Body of pancreas (tissue), 4 donors: ENCODE measurements at places on chromosomes 12 and 14.

DNA sequence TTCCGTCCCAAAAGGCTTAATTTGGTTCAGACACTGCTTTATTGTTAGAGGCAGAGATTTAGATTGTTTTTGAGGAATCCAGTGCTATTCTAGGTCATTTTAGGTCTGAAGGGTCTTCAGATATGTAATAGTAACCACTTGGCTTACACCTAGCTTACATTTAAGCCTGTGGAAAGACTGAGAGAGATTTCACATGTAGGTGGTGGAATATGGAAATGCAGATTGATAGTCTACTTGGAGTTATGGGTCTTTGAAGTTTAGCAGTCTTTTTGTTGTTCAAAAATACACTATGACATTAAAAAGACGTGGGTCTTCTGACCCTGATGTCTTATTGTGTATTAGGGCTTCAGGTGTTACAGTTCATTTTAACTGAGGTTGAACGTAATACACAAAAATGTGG, 51.4 kb upstream of the CCT2 start:
- H3K4me3 ChIP-seq = no peak overlapping the region
- no peaks in the 10 kb centered on the region for H3K4me1 ChIP-seq
- H3K36me3 ChIP-seq = no peaks in the 10 kb centered on the region
- no peak overlapping the region for H3K27ac ChIP-seq

DNA sequence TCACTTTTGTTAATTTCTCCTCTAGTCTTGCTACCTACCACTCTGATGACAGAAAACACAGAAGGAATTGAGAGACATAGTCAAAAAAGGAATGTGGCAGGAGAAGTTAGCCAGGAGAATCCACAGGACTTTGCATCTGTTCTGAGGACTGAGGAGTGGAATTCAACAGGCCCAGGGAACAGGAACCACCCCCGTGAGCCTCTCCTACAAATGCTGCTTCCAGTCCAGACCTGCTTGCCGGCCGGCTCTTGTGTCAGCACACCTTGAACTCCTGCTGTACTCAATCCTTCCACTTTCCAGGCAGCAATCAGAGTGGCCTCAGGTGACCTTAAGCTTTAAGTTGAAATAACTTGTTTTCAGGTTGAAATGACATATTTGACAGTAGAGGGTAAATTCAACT, 903.1 kb downstream of the BCL11B start:
- no peak overlapping the region for H3K27ac ChIP-seq
- H3K36me3 ChIP-seq = no peaks in the 10 kb centered on the region
- no peak for DNase-seq
- H3K27me3 ChIP-seq = no peaks in the 10 kb centered on the region

DNA sequence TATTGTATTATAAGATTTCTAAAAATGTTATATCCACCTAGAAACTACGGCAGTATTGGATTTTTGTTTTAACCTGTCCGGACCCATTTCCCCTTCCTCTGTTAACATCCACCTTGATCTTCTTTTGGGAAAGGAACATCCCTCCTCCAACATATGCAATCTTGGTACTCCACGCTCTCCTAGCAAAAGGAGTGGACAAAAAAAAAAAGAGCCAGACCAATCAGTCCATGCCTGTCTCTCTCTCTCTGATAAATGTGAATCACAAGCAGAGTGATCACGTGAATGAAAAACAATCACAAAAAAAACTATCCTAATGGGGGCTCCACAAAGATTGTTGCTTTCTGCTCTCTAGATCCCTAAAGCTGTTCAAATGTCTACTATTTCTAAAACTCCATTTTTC, 27.1 kb downstream of the OSBPL8 start:
- H3K4me1 ChIP-seq = peaks cover 4% of the 10 kb centered on the region
- no peak overlapping the region for H3K27ac ChIP-seq
- H3K27me3 ChIP-seq = no peaks in the 10 kb centered on the region
- H3K4me3 ChIP-seq = no peak overlapping the region
- no peaks in the 10 kb centered on the region for H3K36me3 ChIP-seq
- DNase-seq = no peak

GRCh38 chr14:71594821-71595220, 337.4 kb upstream of the RGS6 start:
- H3K27me3 ChIP-seq = no peaks in the 10 kb centered on the region
- H3K27ac ChIP-seq = no peak overlapping the region
- H3K36me3 ChIP-seq = no peaks in the 10 kb centered on the region
- no peak for DNase-seq
- H3K4me1 ChIP-seq = peaks cover 8% of the 10 kb centered on the region

DNA sequence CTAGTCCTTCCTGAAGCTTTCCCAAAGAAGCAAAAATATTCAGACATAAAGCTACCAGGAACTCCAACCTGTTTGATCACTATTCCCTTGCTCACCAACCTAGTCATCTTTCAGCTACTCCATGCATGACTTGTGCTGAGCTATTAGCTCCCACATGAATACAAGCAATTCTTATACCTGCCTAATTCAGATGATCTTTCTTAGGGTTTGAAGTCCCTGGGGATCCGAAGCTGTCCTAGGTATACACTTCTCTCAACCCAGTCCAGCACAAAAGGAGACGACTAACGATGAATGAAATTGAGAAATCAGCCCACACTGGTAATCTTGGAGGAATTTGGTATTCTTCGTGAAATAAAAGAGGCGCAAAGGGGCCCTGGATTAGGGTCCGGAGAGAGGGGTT, 631 bp upstream of the PTGR2 start:
- no peak for DNase-seq
- peaks cover 16% of the 10 kb centered on the region for H3K4me1 ChIP-seq
- no peak overlapping the region for H3K4me3 ChIP-seq
- peak overlapping the region; percentile 83 for H3K27ac ChIP-seq

DNA sequence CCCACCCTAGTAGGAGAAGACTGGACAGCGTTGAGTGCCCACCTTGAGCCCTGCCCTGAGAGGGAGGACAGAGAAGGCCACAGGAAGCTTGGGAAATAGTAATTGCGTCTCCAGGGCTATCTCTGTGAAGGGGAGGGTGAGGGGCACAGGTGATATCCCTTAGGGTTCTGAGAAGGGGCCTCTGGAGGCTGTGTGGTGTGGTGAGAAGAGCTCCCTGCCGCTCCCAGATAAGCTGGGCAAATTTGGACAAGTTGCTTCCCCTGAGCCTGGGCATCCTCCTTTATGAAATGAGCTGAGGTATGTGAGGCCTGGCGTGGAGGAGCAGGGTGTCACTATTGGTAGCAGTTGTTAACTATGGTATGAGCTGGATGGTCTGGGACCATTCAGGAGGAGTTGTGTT, 23.5 kb upstream of the LRP1-AS start:
- H3K27me3 ChIP-seq = no peaks in the 10 kb centered on the region
- no peak overlapping the region for H3K27ac ChIP-seq
- no peaks in the 10 kb centered on the region for H3K4me1 ChIP-seq
- no peak overlapping the region for H3K4me3 ChIP-seq

- peaks cover 5% of the 10 kb centered on the region for H3K4me1 ChIP-seq
- H3K4me3 ChIP-seq = no peak overlapping the region
- H3K27me3 ChIP-seq = no peaks in the 10 kb centered on the region
- H3K27ac ChIP-seq = no peak overlapping the region
Observed at GRCh38 chr14:87170179-87170578, 822.8 kb downstream of the GALC start.

- peak; percentile 83 for DNase-seq
- H3K27me3 ChIP-seq = no peaks in the 10 kb centered on the region
- no peaks in the 10 kb centered on the region for H3K36me3 ChIP-seq
- H3K4me1 ChIP-seq = peaks cover 13% of the 10 kb centered on the region
- H3K4me3 ChIP-seq = no peak overlapping the region
Observed at GRCh38 chr12:55957106-55957859, 8.6 kb downstream of the PMEL start.

GRCh38 chr12:13222076-13222475, 25.6 kb downstream of the EMP1 start:
- H3K27ac ChIP-seq = no peak overlapping the region
- H3K4me3 ChIP-seq = no peak overlapping the region
- peaks cover 3% of the 10 kb centered on the region for H3K4me1 ChIP-seq

- H3K4me3 ChIP-seq = no peak overlapping the region
- H3K4me1 ChIP-seq = no peaks in the 10 kb centered on the region
- H3K27me3 ChIP-seq = no peaks in the 10 kb centered on the region
- no peak for DNase-seq
Observed at GRCh38 chr12:131135786-131136538, 182.3 kb downstream of the ADGRD1 start.
